ENCODE measurements at places on chromosomes 5 and 9.

- no peak for DNase-seq
These were observed 15.0 kb upstream of the TEX48 start for GRCh38 chr9:114696814-114697544.

GRCh38 chr5:74633695-74634094 lies 6.8 kb downstream of the ENC1 start:
- no peak for DNase-seq

DNA sequence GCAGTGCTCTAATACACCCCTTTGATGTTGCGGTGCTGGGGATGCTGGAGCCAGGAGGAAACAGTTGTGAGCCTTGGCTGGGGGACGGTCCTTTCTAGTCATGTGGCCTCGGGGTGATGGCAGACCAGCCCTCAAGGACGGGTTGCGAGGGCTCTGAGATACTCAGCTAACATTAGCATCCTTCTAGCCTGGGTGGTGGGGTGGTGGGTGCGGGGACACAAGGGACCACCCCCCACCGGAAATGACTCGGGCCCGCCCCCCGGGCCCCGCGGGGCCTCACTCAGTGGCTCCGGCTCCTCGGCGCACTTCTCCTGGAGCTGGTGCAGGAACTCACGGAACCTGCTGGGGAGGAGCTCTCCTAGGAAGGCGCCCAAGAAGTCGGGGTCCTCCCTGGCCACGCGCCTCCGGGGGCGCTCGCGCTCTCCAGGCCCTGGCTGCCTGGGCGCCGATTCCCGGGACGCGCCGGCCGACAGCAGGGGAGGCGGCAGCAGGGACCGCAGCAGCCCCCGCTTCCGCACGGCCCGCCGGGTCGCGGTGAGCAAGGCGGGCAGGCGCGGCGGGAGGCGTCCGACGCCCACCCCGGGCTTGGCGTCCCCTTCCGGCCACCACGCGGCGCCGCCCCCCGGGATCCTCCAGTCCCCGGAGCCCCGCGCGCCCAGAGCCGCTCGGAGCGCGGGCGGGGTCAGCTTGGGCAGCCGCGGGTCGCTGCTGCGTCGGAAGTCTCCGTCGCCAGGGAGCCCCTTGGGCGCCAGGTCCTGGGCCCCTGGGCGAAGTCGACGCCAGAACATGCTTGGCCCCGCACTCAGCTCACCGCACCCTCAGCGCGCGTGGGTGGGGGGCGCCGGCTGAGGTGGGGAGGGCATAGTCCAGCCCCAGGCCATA lies 873 bp downstream of the C9orf50 start:
- no peak for DNase-seq

DNA sequence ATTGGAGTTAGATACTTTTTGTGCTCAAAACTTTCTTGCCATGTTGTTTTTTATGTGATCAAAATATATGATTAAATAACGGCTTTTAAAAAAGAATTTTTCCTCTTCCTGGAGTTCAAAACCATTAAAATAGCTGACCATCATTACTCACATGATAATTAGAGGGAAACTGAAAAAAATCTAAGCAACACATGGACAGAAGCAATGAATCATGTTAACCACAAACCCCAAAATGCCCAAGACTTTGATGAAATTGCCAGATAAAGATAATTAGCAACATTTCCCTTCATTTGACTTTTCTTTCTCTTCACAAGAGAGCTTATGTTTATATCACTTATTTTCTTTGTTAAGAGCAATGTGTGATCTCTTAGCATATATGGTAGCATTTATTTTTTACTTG lies 1294.2 kb downstream of the EFNA5 start:
- DNase-seq: no peak

All from cerebellar cortex (tissue), 1 donor.